Brain microvascular endothelial cell (primary cell): ENCODE measurements at places on chromosomes 13 and 19.

DNA sequence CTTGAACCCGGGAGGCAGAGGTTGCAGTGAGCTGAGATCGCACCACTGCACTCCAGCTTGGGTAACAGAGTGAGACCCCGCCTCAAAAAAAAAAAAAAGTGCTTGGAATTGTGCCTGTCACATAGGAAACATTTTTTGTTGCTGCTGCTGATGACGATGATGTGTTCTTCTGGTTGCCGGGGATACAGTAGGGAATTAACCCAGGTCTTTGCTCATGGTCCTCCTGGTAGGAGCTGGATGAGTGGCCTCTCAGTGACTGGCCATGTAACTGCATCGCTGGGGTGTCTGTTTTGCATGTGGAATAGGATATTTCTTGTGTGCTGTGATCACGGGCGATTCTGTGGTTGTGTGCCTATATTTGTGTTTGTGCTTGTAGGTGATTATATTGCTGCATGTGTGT is 4.7 kb upstream of the CNFN start:
- no peak for DNase-seq

DNA sequence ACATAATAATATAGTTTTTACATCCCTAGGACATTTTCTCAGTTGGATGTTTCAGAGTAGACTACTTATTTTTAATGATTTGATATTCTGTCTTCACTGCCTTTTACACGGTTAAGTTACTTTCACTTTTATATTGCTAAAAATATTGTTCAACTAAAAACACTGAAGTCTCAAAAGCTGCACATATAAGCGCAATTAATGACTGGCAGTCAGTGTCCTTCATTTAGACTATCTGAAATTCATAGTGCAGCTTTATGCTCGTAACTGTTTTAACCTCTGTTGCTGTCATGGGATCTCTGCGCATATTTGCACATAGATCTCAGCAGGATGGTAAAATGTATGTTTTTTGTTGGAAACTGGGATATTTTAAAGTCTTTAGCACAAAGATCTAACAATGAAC is 864.3 kb downstream of the SLITRK6 start:
- DNase-seq: peak; percentile 4

- peak; percentile 89 for DNase-seq
Measured at GRCh38 chr13:44259045-44260027, 114.3 kb upstream of the SERP2 start.

GRCh38 chr19:33293255-33294057 is 8.9 kb downstream of the CEBPA start:
- DNase-seq: peak; percentile 59

GRCh38 chr13:66859078-66859477 is 371.1 kb downstream of the PCDH9 start:
- no peak for DNase-seq

DNA sequence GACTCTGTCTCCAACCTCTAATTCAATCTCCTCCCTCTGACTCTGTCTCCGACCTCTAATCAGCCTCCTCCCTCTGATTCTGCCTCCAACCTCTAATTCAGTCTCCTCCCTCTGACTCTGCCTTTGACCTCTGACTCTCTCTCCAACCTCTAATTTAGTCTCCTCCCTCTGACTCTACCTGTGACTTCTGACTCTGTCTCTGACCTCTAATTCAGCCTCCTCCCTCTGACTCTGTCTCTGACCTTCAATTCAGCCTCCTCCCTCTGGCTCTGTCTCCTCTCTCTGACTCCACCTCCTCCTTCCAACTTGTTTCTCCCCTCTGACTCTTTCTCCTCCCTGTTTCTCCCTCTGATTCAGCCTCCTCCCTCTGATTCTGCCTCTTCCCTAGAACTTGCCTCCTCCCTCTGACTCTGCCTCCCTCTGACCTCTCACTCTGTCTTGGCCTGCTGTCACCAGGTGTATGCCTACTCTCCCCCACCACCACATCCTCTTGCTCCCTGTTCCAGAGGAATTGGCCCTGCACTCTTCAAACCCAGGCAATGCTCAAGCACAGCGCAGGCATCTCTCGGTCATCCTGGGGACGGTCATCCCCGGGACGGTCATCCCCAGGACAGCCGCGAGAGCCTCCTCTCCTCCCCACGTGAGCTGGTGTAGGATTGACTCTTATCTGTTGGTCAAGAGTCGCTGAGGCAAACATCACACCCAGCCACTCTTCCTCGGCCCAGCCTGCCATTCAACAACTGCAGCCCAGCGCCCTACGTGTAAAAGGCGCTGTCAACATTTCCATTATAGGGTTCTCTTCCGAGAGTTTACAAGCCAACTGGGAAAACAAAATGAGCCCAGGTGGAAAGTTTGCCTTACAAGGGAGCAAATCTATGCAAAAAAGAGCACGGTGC is 60.2 kb downstream of the ZIC5 start:
- DNase-seq: no peak

- peak; percentile 44 for DNase-seq
Measured at GRCh38 chr19:21084343-21084742, 2.3 kb downstream of the ZNF714 start.

- DNase-seq: no peak
Measured at GRCh38 chr13:20015763-20016162, 57.2 kb downstream of the ZMYM2 start.

DNA sequence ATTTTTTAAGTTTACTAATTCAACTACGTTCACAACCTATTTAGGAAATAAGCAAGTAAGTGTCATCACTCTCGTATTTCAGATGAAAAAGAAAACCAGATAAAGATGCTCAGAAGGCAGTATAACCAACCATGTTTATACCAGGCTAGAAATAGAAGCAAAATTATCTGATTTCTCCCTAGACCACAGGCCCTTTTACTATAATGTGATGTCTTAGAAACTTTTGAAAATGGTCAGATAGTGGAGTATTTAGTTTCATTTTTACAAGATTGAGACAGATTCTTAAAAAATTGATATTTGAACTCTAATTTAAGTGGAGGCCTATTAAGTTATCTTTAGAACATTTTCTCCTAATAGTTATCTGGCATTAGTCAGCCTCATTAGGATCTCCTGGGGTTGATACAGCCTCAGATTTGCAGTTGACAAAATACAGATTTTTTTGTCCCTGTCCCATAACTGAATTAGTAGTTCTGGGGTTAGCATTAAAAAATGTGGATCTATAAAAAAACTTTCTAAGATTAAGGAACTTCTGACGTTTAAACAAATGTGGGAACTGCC is 818.7 kb upstream of the PCDH9 start:
- DNase-seq: no peak

DNA sequence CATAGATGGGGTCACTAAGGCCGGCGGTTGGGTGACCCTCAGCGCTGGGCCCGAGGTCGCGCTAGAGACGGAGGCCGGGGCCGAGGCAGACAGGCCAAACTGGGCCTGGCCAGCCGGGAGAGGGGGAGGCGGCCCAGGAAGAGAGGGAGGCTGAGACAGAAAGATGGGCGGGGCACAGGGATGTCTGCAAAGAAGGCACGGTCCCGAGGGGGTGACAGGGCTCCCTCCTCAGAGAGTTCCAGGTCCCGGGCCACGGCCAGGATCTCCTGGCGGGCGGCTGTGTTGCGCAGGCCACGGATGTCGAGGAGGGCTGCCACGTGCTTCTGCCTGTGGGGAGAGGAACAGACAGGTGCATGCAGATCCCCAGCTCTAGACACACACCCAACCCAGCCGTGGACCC is 32.2 kb downstream of the EXOC3L2 start:
- DNase-seq: no peak

DNA sequence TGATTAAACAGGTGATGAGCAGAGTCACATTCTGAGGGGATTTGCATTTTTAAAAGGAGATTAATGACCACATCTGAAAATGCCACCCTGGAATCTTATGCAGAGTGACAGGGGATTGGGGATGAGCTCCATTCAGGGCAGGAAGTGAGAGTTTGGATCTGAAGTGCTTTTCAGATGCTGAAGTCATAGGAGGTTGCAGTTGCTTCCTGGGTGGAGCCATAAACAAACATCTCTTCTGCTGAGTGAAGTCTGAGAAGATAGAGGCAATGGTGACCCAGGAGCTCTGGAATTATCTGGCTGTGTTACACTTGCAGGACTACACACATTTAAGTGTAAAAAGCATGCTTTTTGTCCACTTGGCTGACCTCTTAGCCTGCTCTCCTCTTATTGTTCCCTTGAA is 51.4 kb upstream of the PSG8 start:
- no peak for DNase-seq

DNA sequence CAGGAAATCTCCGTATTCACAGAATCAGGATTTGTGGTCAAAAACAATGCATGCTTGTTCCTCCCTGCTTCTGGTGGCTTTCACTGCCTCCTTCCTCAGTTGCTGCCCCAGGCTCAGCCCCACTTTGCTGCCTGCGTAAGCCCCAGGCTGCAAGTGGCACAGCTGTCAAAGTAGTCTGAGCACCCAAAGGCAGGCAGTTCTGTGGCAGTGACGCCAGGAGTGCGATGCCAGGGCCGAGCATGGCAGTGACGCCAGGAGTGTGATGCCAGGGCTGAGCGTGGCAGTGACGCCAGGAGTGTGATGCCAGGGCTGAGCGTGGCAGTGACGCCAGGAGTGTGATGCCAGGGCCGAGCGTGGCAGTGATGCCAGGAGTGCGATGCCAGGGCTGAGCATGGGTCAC is 77.3 kb upstream of the GPR183 start:
- DNase-seq: no peak

GRCh38 chr13:74409551-74409950 is 275.3 kb upstream of the KLF12 start:
- no peak for DNase-seq

- DNase-seq: peak; percentile 16
Measured at GRCh38 chr13:71967990-71968389, 101.0 kb upstream of the DACH1 start.

DNA sequence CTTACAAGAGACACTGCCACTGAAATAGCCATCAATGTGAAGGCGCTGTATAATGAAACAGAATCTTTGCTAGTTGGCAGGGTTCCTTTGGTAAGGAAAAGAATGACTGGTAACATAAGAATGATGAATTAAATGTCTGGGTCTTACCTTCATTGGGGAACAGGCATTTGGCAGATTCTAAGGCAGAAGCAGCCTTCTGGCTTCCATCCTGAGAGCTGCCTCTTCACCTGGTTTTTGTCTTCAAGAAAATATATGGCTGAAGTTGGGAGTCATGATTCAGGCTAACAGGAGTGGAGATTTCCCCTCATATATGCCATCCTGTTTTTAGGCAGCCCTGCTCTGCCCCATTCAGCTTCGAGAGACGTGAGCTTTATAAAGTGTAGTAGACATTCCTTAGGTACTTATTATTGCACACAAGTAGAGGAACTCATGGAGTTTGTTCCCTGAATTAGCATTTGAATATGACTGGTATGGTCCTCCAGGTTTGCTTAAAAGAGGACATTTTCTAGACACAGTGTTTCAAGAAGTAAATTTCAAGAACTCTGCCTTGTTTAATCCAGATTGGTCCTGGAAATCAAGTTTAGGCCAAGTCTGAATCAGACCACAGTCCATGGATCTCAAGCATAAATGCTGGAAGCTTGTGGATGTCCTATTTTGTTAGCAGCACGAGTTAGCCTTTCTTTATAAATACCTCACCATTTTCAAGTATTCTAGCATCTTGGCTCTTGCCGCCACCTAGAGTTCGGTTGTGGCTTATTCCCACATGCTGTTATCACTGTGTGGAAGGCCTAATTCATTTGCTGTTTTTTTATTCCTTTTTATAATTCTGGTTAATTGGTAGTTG is 56.2 kb upstream of the AKAP11 start:
- DNase-seq: peak; percentile 38

DNA sequence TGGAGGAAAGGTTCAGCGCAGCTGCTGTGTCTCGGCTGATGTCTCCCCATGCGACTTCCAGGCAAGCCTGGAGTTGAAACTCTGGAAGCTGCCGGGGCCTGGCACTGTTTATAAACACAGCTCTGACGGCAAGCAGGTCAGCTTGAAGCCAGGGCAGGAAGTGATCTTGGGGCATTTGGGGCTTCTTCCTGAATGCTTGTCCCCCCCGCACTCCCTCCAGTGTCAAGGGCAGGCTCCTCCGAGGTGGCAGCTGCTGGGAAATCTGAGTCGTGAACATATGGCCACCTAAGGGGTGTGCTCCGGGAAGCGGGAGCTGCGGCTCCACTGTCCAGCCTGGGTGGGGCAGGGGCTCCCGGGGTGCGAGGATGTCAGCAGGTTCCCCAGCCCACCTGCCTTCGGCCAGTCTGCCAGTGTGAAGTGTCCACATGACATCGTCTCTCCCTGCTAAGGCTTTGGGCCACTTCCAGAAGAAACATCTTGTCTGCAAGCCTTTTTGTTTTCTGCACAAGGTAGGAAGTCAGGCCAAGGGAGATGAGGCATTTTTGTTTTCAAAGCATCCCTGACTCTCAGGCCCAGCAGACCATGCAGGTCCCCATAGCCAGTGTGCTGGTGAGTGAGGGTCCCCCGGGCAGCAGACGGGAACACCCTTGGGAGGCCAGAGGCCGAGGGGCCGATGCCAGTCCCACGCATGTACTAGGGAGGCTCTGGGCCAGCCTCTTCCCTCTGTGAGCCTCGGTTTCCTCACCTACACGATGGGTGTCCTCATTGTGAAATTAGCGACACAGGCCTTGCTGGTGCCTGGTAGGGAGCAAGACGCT is 2.7 kb downstream of the PIAS4 start:
- DNase-seq: no peak

- peak; percentile 35 for DNase-seq
Measured at GRCh38 chr13:32881074-32881776, 135.0 kb upstream of the KL start.

DNA sequence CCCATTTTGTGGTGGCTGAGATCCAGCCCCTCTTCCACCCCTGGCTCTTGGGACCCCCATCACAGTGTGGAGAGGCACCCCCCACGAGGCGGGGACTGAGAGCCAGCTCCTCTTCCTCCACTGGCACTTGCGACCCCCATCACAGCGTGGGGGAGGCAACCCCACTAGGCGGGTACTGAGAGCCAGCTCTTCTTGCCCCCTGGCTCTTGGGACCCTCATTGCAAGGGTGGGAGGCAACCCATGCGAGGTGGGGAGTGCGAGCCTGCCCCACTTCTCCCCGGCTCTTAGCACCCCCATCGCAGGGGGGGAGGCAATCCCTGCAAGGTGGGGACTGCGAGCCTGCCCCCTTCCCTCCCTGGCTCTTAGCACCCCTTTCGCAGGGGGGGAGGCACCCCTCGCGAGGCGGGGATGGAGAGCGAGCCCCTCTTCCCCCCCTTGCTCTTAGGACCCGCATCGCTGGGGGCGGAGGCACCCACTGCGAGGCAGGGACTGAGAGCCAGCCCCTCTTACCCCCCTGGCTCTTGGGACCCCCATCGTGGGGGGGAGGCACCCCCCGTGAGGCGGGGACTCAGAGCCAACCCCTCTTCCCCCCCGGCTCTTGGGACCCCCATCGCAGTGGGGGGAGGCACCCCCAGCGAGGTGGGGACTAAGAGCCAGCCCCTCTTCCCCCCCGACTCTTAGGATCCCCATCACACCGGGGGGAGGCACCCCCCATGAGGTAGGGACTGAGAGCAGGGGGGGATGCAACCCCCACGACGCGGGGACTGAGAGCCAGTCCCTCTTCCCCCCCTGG is 364.6 kb upstream of the SPRY2 start:
- no peak for DNase-seq
